Calu3 (cell line): ENCODE measurements at places on chromosomes 6 and 20. TPM values are rescaled to one million over a fixed set of nuclear protein-coding genes. Genes with fewer than 3 reads are reported as not detected.

DNA sequence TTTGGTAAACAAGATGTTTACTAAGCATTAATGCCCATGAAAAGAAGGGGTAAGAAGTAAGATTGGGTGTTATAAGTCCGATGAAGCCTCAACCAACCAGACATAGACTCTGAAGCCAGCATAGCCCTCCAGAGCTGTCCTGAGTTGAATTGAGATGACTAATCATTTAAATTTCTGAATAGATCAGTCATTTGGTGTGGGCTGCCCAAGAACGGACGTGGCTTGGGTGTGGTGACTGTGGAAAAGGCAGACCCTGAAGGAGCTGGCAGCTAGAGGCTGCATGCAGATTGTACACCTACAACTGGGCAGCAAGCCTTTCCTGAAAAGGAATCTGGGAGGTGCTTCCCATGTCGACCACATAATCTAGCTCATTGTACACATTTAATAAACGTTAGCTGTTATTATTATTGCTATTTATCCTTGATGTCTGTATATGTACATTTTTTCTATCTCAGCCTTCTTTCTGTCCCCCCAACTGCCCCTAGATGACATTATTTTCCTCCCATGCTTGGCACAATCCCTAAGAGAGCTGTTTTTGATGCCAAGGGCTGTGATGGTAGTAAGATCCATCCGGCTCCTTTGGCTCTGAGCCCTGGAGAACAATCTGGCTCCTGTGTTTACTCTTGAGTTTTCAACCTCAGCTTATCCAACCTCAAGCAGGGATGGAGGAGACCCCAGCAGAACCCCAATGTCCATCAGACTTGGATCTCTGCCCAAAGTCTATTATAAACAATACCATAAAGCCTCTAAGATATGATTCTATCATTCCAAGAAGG lies 57.6 kb upstream of the JAG1 start:
- no peaks in the 10 kb centered on the region for H3K27me3 ChIP-seq
- peaks cover 23% of the 10 kb centered on the region for H3K4me1 ChIP-seq
- H3K4me3 ChIP-seq: no peak overlapping the region
- H3K27ac ChIP-seq: no peak overlapping the region
- H3K36me3 ChIP-seq: no peaks in the 10 kb centered on the region

DNA sequence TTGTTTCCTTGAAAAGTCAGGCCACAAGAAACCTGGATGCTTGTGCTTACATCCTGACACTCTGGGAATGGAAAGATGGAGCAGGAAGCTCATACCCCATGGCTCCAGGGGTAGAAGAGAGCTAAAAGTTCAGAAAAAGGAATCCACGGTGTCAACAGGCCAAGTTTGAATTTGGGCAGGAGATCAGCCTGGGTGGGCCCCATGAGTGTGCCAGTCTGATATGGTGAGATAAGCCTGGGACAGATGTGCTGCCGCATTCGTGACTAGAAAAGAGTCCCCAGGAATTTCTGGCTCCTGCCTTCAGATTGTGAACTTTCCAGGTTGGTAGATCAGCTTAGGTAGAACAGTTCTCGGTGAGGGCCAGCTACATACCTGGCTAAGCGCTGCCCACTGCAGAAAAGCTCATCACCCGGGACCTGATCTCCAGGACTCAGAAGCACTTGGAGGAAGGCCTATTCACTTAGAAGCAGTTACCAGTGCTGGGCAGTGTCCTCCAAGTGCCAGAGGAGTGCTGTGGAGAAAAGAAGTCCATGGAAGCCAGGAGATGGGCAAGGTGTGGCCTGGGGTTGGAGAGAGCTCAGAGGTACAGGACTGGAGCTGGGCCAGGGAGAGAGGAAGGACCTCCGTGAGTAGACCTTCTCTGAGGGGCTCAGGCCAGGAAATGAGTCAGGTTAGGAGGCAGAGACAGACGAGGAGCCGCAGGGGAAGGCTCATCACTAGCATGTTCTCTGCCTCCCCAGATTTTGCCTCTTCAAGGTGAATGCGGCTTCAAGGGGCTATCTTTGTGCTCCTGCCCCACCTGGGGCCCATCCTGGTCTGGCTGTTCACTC lies at the start of gene TSPO2:
Gene TSPO2 (plus strand): TSS at position 242 of the 830 bp plus-strand sequence. CDS start 519 bp downstream, at position 761.
- no peaks in the 10 kb centered on the region for H3K27me3 ChIP-seq
- no peak for DNase-seq
- H3K27ac ChIP-seq: peak within 1 kb of the TSS; percentile 34
- H3K4me1 ChIP-seq: peaks cover 39% of the 10 kb centered on the region

- peaks cover 20% of the 10 kb centered on the region for H3K4me1 ChIP-seq
- H3K36me3 ChIP-seq: peaks cover 50% of the 10 kb centered on the region
- H3K4me3 ChIP-seq: no peak overlapping the region
- H3K27ac ChIP-seq: no peak overlapping the region
Observed at GRCh38 chr6:161104966-161105365, 113.4 kb downstream of the MAP3K4 start.

DNA sequence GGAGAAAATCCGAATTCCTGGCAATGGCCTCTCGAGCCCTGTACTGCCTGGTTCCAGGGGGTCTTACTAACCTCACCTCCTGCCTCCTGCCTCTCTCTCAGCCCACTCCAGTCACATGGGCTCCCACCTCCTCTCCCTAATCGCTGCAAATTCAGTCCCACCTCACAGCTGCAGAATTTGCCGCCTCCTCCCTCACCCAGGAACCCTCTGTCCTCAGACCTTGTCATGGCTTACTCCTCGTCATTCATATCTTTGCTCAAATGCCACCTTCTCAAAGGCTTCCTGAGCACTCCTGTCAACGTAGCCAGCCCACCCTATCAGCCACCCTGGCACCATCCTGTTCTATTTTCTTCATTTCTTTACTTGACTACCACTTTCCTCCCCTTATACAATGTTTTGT lies 89.0 kb downstream of the SLC2A10 start:
- H3K27ac ChIP-seq: no peak overlapping the region
- H3K36me3 ChIP-seq: no peaks in the 10 kb centered on the region
- H3K27me3 ChIP-seq: peaks cover 93% of the 10 kb centered on the region
- no peaks in the 10 kb centered on the region for H3K4me1 ChIP-seq
- no peak overlapping the region for H3K4me3 ChIP-seq
- DNase-seq: no peak

DNA sequence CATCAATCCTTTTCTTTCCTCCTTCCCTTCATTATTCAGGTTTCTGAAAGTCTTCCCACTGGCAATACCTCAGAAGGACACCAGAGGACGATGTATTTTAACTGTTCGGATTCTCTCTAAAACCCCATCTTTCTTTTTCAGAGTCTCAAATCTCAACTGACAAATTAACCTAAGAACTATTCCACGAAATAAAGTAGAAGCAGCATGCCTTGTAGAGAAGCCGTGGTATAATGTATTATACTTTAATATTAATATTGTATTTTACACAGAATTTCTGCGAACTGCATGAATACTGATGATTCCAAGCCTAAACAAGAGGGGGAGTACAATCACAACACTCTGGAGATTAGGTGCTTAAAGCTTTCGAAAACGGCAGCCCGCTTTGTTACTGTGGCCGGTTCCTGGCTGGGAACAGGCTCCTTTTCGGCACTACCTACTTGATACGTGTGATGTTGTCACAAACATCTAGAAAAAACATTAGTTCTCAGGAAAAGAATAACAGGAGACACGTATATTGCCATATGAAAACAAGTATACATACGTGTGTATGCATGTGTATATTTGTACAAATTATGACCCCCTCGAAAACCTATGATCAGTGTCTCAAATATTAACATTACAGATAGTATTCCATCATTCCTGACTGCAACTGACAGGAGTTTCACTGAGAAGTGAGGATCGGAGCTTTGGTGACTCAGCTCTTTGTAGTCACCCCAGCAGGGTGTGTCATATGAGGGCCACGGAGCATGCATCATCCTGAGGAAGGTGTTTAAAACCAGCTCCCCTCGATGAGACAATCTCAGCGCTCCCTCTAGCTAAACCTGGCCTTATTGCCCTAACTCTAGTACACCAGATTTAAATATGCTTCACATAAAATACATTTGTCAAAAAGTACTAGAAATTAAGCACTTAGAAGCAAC lies 319.7 kb upstream of the TCF21 start:
- H3K4me3 ChIP-seq: peak overlapping the region; percentile 63
- DNase-seq: peak; percentile 66
- peak overlapping the region; percentile 56 for H3K27ac ChIP-seq

GRCh38 chr20:57711826-57712225 lies 2.0 kb upstream of the PMEPA1 start:
- peak overlapping the region; percentile 88 for H3K4me3 ChIP-seq
- DNase-seq: peak; percentile 55
- peaks cover 59% of the 10 kb centered on the region for H3K4me1 ChIP-seq
- peak overlapping the region; percentile 66 for H3K27ac ChIP-seq

Gene ZC3H12D
- 0.05 and 0.20 TPM in 2 replicates for total RNA-seq

- no peak for DNase-seq
- no peak overlapping the region for H3K4me3 ChIP-seq
- no peaks in the 10 kb centered on the region for H3K4me1 ChIP-seq
- no peak overlapping the region for H3K27ac ChIP-seq
Observed at GRCh38 chr6:90978046-90978445, 391.2 kb upstream of the MAP3K7 start.

DNA sequence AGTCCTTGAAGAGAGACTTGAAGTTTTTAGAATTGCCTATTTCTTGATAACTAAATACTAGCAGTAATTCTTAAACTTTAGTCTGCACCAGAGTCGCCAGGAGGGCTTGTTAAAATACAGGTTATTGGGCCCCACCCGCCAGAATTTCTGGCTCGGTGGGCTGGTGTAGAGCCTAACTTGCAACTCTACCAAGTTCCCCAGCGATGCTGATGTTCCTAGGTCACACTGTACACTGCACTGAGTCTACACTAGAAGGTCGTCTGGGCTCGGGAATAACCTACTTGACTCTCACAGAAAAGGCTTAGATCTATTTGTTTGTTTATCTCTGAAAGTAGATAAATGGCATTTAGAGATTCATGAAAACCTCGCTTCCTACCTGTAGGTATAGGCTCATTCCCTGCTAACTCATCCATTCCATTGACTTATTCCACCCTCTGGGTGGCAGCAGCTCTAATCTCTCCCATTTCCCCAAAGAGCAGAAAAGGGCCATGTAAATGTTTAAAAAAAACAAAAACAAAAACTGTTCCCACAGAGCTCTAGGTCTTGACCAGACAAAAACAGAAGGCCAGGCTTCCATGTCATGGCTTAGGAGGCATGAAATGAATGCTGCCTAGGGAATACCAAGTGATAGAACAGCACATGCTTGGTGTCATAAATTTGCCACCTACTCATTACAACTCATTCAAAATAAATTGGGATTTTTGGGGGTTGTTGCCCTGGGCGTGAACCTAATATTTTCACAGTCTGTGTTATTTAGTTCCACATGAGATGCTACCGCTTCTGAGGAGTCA lies 292.1 kb downstream of the ADGB start:
- DNase-seq: no peak
- peaks cover 18% of the 10 kb centered on the region for H3K27me3 ChIP-seq
- H3K27ac ChIP-seq: no peak overlapping the region
- no peaks in the 10 kb centered on the region for H3K4me1 ChIP-seq
- no peak overlapping the region for H3K4me3 ChIP-seq
- H3K36me3 ChIP-seq: no peaks in the 10 kb centered on the region

DNA sequence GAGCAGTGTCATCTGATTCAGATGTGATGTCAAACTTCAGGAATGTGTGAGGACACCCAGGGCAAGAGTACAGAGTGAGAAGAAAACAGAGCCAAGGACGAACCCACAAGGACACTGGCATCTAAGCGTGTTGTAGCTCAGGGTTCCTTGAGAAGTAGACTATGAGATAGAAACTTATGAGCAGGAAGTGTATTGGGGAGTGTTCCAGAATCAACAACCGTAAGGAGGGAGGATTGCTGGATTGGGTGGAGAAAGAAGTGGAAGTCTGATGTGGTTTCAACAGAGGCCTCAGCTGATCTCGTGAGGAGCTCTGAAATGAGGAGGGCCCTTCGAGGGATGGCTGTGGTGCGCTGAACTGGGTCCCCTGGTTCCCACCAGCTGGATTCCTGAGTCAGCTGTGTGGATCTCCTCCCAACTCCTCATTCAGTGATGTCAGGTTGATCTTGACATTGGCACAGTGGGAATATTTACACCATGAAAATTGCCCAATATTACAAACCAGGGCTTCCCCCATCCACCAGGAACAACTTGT lies 25.7 kb upstream of the IGF2R start:
- no peaks in the 10 kb centered on the region for H3K36me3 ChIP-seq
- H3K4me1 ChIP-seq: no peaks in the 10 kb centered on the region
- peaks cover 24% of the 10 kb centered on the region for H3K27me3 ChIP-seq
- no peak overlapping the region for H3K4me3 ChIP-seq

DNA sequence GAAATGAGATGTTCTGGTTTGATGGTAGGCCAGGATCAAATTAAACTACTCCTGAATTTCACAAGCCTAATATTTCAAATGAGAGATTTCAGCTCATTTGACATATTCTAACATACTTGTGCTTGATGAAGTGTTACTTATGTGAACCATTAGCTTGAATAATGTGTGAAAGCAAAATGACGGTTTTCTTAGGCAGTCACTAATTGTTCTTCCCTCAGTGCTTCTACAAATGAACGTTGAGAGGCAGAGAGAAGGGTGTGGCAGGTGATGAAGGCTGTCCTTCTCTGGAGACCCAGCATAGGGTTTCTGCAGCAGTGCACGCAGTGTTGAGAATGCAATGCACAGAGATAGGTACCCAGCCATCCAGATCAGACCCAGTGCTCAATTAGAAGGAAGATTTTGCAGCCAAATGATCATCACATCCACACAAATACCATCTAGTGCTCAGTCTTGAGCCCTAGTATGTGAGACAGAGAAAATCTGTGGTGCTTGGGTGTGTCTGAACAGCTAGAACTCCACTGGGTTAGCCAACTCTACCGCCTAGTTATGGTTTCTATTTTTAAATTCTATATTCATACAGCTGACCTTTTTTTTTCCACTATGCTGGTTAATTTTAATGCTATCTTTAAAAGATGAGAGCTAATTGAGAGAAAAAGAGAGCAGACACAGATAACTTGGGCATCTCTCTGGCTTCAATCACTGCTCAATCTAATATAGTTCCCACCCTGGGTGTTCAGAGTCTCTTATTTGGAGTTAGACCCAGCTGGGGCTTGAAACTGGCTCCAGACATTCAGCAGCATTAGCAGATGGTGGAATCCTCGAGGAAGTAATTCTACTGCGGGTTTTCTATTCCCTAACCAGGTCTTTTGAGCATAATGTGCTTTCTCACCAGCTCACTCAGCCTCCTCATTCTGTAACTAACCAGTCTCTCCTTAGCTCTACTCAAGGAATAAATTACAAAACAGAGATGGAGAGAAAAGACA lies 4.4 kb upstream of the MYLIP start:
- peaks cover 18% of the 10 kb centered on the region for H3K36me3 ChIP-seq
- DNase-seq: no peak
- peaks cover 53% of the 10 kb centered on the region for H3K27me3 ChIP-seq
- H3K4me1 ChIP-seq: no peaks in the 10 kb centered on the region

DNA sequence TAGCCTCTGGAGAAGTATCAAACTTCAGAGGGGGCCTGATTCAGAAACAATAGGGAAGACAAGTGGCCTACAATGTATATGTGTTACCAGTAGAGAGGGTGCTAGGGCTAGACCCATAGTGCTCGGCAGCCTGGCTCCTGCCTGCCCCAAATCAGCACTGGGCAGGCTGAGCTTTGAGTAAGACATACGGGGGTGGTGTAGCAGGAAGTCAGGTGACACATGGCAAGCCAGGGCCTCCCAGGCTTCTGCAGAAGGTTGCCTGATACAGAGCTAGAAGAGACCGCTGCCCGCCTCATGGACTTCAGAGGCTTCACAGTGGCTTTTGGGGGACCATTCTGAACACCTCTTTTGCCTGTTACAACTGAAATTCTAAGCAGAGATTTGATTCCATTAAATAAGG lies 43.4 kb downstream of the RALY start:
- no peak for DNase-seq
- no peak overlapping the region for H3K4me3 ChIP-seq
- peaks cover 25% of the 10 kb centered on the region for H3K4me1 ChIP-seq
- H3K27me3 ChIP-seq: no peaks in the 10 kb centered on the region

Gene AIF1
- not detected in 2 replicates for total RNA-seq

Gene CLPSL1
- not detected in 2 replicates for total RNA-seq

- no peak overlapping the region for H3K4me3 ChIP-seq
Observed at GRCh38 chr6:70860045-70860444, 96.8 kb downstream of the B3GAT2 start.
